ENCODE measurements at places on chromosomes 7 and 10.
A peak's percentile ranks its signal among the peaks of the same experiment; 100 is the strongest.

GRCh38 chr10:97336446-97336845 lies 1.9 kb upstream of the FRAT2 start:
- no peak for DNase-seq

- DNase-seq, result no peak
These were observed 52.3 kb downstream of the RBM33 start for GRCh38 chr7:155696747-155697146.

GRCh38 chr7:74722153-74722552 lies 51.7 kb upstream of the NCF1 start:
- DNase-seq, result no peak

- no peak for DNase-seq
These were observed 32.9 kb downstream of the SHTN1 start for GRCh38 chr10:116972131-116972530.

DNA sequence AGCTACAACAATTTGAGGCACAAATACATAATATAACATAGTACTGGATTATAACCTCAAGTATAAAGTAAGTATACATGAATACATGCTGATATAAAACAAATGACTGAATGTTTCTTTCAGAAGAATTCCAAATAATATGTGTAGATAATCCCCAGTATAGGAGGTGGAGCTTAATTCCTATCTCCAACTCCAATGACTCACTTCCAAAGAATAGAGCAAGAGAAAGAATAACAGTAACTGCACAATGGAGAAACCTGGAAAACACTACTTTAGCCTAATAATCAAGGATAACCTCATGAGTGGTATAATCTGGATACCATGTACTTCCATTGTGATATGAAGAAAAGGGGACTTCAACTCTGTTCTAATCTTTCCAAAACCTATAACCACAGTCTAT lies 13.7 kb upstream of the SEMA3C start:
- DNase-seq, result no peak

DNA sequence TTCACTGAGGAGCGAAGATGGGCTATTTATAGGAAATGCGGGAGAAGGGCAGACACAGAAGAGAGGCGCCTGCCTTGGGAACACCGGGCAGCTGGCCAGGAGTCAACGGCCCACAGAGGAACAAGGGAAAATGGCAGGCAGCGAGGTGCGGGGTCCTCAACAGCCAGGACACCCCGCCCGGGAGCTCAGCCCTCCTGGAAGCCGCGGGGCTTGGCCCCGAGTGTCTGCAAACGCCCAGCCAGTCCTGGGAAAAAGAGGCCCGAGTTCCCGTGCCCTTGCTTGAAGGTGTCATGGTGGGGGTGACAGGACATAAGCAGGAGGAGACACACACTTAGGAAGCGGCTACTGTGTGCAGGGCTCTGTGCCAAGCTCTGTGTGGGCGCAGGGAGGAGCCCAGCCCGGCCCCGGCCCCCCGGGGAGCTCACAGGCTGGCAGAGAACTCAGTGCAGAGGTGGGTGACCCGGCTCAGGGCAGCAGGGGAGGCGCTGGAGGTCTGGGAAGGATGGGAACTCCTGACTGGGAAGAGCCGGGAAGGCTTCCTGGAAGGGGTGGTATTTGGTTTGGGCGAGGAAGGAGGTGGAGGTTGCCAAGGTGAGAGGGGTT lies 79.9 kb downstream of the ELFN1 start:
- DNase-seq, result no peak

DNA sequence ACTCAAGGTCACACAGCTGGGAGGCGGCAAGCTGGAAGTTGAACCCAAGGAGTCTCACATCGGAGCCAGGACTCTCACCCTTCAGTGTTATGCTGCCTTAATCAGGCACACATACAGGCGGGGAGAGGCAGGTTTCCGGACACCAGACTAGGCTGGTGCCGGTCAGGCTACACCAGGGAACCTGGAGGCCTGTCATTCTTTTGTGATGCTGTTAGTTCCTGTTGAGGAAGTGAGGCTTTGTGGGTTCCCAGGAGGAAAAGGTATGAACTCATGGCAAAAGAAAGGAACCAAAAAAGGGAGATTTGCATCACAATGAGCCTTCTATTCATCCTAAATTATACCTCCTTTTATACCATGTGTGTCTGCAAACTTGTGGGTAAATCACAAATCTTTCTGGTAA lies 103.8 kb downstream of the TCF7L2 start:
- DNase-seq, result no peak

- DNase-seq, result no peak
These were observed 342.3 kb upstream of the NRP1 start for GRCh38 chr10:33676606-33677339.

- no peak for DNase-seq
These were observed 218.1 kb downstream of the WDR11 start for GRCh38 chr10:121069061-121069850.

DNA sequence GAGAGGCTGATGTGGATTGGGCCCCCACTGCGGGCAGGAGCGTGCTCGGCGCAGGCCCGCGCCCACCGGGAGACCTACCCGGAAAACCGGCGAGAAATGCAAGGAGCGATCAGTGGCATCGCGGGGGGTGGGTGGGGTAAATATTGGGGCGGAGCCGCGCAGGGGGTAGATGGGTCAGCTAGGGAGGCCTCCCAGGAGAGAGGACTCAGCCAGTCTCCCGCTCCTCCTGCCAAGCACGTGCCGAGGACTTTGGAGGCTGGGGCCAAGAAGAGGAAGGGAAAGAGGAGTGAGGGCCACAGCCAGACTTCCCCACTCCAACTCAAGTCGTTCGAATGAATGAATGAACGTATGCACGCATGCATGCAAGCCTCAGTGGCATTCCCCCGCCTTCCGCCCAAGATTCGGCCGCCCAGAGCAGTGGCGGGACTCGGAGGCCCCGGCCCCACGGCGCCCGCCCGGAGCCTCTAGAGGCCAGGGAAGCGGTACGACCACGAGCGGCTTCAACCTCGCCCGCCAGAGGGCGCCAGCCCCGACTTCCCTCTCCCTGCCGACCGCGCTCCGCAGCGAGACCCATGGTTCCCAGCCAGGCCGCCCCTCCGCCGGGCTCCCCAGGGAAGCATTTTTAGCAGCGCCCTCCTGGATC lies 3.6 kb downstream of the NPM3 start:
- DNase-seq, result peak; percentile 76

GRCh38 chr10:17888189-17888588 lies 63.5 kb upstream of the SLC39A12 start:
- DNase-seq, result no peak

GRCh38 chr10:20767028-20767427 lies 130.1 kb downstream of the NEBL start:
- no peak for DNase-seq

GRCh38 chr10:70726909-70727495 lies 54.7 kb downstream of the ADAMTS14 start:
- no peak for DNase-seq

DNA sequence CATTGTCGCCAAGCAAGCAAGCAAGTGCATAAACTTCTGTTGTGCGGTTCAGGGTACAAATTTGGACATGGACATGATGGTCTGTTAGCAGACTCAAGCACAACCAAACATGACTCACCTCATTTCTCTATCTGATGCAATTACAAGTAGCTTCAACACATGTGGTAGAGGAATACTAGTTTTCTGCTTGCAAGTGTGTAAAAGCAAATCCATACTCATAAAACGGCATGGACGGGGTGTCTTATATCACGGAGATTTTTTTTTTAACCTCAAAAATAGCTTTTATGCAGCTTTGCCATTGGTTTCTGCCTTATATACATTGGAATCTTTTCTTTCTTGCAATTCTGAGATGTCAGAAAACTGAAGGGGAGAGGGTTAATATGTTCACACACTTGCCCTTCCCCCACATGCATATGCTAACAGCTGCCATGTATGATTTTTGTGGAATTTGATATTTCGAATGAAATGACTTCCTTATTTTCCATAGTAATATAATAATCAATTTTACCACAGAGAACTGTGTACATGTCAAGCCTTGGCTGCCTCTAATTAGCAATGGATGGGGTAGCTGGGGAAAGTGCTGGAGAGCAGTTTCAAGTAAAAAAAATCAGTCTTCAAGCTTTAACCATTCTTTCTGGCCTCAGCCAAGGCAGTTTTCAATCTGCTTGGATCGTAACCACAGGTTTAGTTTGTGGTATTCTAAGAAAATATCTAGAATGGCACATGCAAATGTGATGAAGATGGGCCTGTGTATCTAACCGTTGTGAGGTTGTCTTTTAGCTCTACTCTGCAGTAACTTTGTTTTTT lies 106.0 kb upstream of the PDCD4 start:
- DNase-seq, result no peak

- no peak for DNase-seq
These were observed 718.2 kb upstream of the PCDH15 start for GRCh38 chr10:55519264-55519663.

- DNase-seq, result no peak
These were observed 72.0 kb upstream of the FAM20C start for GRCh38 chr7:120164-120991.

DNA sequence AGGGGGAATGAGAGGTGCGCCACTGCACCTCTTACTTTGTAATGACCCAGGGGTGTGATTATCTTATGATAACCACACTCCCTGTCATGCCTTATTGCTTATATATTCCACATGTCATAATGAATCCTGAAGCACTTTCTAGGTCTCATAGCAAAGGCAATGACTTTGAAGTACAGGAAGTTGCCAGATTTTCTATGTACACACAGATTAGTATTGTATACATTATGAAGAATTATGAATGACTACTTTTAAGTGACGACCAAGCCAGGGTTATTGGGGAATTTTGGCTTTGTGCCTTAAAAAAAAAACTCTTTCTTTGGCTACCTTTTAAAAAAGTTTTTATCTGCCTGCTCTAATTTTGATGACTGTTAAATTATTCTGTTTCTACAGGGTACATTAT lies 269.6 kb downstream of the MDFIC start:
- DNase-seq, result no peak

Data from stimulated activated CD8-positive, alpha-beta memory T cell treated with anti-CD3 and anti-CD28 coated beads, Interleukin-4, amount 100 ng/mL, for 24 hours (primary cell).